ENCODE measurements at places on chromosomes 5 and 9.

DNA sequence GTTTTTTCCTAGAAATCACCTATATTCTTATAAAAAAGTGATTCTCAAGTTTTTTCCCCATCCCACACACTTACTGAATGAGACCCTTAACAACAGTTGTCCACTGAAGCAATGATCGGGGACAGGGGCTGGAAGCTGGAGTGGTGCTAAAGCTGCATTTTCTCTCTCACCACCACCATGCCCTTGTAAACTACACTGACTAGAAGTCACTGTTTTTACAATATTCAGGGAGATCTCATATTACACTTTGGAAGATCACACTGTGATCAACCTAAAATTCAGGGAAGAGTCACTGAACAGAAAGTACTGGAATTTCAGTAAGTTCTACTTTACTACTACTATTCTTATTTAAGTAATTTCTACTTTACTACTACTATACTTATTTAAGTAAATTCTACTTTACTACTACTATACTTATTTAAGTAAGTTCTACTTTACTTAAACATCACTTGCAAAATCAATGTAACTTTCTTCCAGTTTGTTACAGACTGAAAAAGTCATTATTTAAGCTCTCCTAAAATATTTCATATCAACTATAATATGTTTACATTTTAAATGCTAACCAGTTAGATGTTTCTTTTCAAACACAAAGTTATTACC, 164.3 kb downstream of the AGTPBP1 start:
- H3K27ac ChIP-seq, result no peak overlapping the region
- H3K4me1 ChIP-seq, result no peaks in the 10 kb centered on the region
- no peaks in the 10 kb centered on the region for H3K36me3 ChIP-seq
- H3K4me3 ChIP-seq, result no peak overlapping the region

GRCh38 chr5:151449839-151450238, 2.4 kb downstream of the SLC36A1 start:
- no peak overlapping the region for H3K4me3 ChIP-seq
- peaks cover 12% of the 10 kb centered on the region for H3K4me1 ChIP-seq
- no peaks in the 10 kb centered on the region for H3K36me3 ChIP-seq
- no peak overlapping the region for H3K27ac ChIP-seq

- no peaks in the 10 kb centered on the region for H3K36me3 ChIP-seq
- DNase-seq, result no peak
- H3K4me3 ChIP-seq, result no peak overlapping the region
- no peak overlapping the region for H3K27ac ChIP-seq
- H3K27me3 ChIP-seq, result no peaks in the 10 kb centered on the region
Observed at GRCh38 chr5:79261897-79262296, 26.0 kb downstream of the JMY start.

GRCh38 chr9:25691786-25692185, 13.5 kb upstream of the TUSC1 start:
- no peaks in the 10 kb centered on the region for H3K4me1 ChIP-seq
- H3K27ac ChIP-seq, result no peak overlapping the region
- no peak for DNase-seq
- no peaks in the 10 kb centered on the region for H3K27me3 ChIP-seq

DNA sequence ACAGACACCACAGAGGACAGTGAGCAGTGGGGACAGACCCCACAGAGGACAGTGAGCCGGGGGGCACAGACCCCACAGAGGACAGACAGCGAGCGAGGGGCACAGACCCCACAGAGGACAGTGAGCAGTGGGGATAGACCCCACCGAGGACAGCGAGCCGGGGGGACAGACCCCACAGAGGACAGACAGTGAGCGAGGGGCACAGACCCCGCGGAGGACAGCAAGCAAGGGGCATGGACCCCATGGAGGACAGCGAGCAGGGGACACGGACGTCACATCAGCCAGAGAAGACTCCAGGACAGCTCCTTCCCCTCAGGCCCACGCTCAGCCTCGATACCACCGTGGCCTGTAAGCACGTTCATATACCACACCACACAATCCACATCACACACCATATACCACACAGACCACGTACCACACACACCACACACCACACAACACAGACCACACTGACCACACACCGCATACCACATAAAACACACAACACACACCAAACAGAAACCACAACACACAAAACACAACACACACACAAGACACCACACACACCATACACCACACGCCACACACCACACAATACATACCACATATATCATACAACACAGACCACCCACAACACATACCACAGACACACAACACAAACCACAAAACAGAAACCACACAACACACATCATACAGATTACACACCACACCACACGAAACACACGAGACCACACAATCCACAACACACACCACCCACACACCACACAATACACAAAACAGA, 5.2 kb upstream of the ZDHHC11 start:
- no peak for DNase-seq
- H3K4me3 ChIP-seq, result no peak overlapping the region
- no peaks in the 10 kb centered on the region for H3K36me3 ChIP-seq
- no peak overlapping the region for H3K27ac ChIP-seq

DNA sequence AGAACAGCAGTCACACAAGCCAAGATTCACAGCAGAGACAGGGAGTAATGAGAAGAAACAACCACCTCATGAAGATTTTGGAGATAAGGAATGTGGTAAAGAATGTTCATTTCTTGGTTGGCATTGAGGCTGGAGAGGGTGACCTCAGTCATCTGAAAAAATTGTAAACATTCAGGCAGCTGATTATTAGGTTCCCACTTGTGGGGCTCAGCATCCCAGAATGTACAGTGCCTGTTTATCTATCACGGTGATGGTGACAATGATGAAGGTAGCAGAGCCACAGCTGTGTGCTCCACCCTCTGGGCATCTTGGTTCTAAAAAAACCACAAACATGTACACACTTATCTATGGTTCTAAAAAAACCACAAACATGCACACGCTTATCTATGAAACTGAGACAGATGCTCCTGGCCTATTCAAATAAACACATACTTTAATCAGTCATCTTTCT, 143.9 kb upstream of the MOCS2 start:
- no peaks in the 10 kb centered on the region for H3K27me3 ChIP-seq
- H3K36me3 ChIP-seq, result no peaks in the 10 kb centered on the region
- H3K27ac ChIP-seq, result no peak overlapping the region

DNA sequence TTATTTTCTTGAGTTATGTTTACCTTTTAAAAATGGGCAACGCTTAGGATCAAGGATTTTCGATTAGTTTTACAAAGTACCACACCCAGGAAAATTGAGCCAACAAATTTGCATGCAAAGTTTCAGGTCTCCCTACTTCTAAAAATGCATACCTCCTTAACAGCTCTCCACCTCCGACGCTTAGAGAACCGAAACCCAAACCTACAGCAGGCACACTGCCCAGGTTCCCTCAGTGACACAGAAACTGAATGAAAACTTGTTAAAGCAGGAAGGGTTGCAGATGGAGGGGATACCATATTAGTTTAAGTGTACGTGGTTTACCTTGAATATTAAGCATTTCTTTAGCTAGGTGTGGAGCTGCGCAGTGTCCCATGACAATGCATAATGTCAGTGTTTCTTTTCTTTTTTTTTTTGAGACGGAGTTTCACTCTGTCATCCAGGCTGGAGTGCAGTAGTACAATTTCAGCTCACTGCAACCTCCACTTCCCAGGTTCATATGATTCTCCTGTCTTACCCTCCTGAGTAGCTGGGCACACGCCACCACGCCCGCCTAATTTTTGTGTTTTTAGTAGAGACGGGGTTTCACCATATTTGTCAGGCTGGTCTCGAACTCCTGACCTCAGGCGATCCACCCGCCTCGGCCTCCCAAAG, 1.6 kb upstream of the SUB1 start:
- H3K27me3 ChIP-seq, result no peaks in the 10 kb centered on the region
- H3K4me1 ChIP-seq, result peaks cover 47% of the 10 kb centered on the region
- peak overlapping the region; percentile 21 for H3K27ac ChIP-seq
- H3K36me3 ChIP-seq, result peaks cover 6% of the 10 kb centered on the region
- no peak overlapping the region for H3K4me3 ChIP-seq

GRCh38 chr5:3595006-3595961, at the start of gene IRX1:
IRX1 (plus strand) TSS chr5:3595832; CDS start chr5:3596106, 274 bp downstream.
- H3K4me3 ChIP-seq, result no peak within 1 kb of the TSS
- no peak for DNase-seq
- peaks cover 70% of the 10 kb centered on the region for H3K27me3 ChIP-seq

- no peaks in the 10 kb centered on the region for H3K27me3 ChIP-seq
- no peaks in the 10 kb centered on the region for H3K4me1 ChIP-seq
- no peak overlapping the region for H3K4me3 ChIP-seq
- DNase-seq, result no peak
Observed at GRCh38 chr5:83377131-83377865, 94.2 kb upstream of the VCAN start.

DNA sequence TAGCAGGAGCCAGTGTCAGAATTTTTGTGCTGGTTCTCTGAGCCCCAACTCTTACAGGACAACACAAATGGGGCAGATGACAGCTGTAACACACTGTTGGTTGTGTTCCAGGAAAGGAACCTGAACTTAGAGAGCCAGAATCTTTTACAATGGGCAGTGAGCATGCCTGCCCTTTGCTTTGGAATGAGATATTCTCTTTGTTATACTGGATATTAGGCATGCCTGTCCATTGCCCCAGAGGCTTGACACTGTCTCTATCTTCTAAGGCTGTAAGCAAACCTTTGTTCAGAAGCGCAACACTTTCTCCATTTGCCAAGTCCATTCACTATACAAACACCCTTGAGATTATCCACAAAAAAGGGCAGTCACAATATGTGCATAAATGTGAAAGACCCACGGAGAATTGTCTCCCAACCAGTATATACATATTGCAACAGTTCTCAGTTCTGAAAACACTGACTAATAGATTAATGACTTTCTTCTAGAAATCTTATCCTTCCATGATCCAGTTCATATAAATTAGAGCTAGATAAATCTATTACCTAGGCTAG, 26.3 kb upstream of the CEP120 start:
- H3K4me3 ChIP-seq, result no peak overlapping the region
- H3K27me3 ChIP-seq, result no peaks in the 10 kb centered on the region
- no peak overlapping the region for H3K27ac ChIP-seq
- no peaks in the 10 kb centered on the region for H3K36me3 ChIP-seq
- no peaks in the 10 kb centered on the region for H3K4me1 ChIP-seq
